Activated naive CD4-positive, alpha-beta T cell (primary cell): ENCODE measurements at places on chromosomes 2 and 18.

GRCh38 chr18:2223849-2224248 is 347.5 kb downstream of the METTL4 start:
- DNase-seq: no peak

- no peak for DNase-seq
These were observed 791.3 kb upstream of the CHAC2 start for GRCh38 chr2:52976143-52976949.

- DNase-seq: no peak
These were observed 81.3 kb downstream of the DGKD start for GRCh38 chr2:233435436-233436190.

DNA sequence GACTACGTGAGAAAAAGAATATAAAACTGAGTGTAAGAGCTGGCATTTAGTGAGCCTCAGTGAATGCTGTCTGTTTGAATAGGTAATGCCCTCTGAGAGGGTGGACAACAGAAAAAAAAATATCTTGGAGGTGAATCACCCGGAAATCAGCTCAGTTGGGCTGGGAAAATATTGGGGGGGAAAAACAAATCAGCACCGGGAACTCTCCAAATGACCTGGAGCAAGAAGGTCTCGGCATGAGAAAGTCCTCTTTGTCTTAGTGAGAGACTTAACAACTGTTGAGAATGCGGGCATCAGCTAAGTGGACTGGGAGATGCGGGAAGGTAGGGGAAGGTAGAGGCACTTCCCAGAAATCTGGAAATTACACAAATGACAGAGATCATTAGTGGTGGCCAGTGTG is 109.4 kb upstream of the POU3F3 start:
- no peak for DNase-seq

- no peak for DNase-seq
These were observed 15.3 kb downstream of the WNT10A start for GRCh38 chr2:218895759-218896500.

GRCh38 chr2:160399880-160400279 is 93.7 kb downstream of the RBMS1 start:
- no peak for DNase-seq

DNA sequence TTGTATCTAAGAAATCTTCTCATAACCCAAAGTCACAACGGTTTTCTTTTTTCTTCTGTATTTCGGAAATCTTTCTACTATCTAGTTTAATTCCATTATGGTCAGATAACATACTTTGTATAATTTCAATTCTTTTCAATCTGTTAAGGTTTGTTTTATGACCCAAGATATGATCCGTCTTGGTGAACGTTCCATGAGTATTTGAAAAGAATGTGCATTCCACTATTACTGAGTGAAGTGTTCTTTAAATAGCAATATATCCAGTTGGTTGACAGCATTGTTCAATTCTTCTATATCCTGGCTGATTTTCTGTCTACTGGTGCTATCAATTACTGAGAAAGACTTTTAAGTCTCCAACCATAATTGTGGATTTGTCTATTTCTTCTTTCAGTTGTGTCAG is 414.5 kb downstream of the TNS1 start:
- DNase-seq: no peak

DNA sequence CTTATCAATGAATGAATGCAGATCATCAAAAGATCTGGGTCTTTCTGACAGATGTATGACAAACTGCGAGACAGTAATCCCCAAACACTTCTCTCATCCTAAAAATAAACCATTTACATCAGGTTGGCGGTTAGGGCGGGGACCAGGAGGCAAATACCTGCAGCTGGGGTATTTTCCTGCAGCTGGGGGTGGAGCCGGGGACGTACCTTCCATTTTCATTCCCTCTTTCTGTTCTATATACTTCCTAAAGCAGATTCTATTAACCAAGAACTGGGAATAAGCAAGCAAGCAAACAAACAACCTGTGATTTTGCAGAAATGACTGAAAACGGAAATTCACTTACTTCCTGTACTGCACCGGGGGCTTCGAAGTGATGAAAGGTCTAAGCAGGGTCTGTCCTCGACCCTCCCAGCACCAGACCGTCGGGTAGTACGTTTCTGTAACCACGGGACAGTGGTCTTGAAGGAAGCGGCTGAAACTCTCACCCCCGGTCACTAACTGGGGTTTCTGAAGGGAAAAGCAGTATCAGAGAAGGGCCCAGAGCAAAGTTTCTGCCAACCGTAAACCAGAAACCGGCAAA is 1.2 kb downstream of the ABHD3 start:
- no peak for DNase-seq

DNA sequence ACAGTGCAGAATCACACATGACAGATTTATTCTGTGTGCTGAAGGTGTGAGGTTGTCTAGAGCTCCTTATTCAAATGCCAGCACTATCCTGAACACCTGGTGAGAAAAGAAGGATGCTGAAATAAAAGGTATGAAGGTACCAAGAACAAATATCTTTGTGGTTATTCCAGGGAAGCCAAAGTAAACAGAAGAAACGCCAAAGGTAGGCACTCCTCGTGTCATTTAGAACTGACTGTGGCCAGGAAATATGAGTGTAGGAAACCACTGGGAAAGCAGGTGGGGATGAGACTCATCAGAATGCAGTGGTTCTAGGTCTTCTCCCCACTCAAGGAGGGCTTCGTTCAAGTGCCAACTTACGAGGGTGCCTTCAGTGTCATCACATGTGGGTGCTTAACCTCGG is 80.8 kb downstream of the KIF5C start:
- no peak for DNase-seq

DNA sequence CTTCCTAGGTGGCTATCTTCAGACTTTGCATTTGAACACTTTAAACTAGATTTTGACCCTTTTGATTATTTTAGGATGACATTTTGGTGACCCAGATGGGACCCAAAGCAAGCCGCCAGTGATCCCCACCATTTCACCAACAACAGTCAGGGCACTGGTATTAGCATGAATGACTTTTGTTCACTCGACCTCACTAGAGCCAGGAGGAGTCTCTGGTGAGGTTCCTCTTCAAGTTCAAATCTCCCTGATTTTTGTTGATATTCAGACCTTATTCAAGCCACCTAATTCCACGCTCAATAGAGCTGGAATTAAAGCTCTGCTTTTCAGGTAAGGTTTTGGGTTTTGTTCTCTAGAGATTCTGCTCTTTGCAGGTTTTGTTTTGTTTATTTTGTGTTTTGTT is 202.3 kb downstream of the MREG start:
- no peak for DNase-seq

DNA sequence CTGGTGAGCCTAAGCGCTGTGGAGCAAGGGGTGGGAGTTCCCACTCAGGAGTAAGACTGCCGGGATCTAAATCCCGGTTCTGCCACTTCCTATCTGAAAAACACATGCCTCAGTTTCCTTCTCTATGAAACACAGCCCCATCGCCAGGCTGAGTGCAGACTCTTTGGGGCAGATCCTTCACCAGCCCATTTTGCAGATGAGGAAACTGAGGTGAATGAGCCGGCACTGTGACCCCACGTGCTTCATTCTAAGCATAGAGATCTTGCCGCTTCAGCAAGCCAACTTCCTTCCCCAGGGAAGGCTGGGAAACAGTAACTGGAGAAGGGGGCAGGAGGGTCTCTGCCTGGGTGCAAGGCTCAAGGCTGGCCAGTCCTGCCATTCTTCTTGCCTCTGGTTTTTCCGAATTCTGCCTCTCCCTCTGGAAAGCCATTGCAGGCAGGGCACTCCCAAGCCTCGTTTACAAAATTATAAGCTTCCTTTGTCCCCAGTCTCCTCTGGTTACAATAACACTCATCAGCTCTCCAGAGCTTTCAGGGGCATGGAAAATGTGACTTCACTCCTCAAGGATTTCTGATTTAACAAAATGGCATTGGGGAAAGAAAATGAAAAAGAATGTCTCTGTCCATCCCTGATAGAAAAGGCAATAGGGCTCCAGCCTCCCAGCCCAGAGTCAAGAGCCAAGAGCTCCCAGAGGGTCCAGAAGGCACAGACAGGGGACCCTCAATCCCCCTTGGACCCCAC is 249.2 kb downstream of the TNS1 start:
- DNase-seq: no peak

DNA sequence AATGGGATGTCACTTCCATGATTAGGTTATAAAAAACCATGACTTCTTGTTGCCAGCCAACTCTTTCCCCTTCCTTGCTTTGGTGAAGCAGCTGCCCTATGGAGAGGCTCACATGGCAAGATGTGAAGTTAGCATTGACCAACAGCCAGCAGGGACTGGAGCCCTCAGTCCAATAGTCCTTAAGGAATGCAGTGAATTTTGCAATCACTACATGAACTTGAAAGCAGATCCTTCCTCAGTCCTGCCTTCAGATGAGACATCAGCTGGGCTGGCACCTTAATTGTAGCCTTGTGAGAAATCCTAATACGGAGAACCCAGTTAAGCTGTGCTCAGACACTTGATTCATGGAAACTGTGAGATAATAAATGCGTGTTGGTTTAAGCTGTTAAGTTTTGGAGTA is 61.8 kb downstream of the ATP8B1 start:
- no peak for DNase-seq

DNA sequence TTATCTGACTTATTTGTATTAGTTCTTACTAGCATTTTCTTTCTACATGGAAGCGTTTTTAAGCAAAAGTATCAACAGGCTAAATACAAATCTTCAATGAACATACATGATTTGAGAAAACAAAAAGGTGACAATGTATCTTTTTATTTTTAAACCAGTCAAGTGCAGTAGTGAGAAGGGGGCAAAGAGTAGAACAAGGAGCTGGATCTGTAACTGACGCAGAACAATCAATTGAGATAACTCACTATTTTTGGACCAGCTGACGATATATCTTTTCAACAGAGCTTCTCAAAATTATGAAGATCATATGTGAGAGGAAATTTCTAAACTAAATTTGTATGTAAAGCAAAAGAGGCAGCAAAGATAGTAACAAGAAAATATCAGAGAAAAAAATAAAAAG is 15.5 kb downstream of the NCKAP1 start:
- no peak for DNase-seq

DNA sequence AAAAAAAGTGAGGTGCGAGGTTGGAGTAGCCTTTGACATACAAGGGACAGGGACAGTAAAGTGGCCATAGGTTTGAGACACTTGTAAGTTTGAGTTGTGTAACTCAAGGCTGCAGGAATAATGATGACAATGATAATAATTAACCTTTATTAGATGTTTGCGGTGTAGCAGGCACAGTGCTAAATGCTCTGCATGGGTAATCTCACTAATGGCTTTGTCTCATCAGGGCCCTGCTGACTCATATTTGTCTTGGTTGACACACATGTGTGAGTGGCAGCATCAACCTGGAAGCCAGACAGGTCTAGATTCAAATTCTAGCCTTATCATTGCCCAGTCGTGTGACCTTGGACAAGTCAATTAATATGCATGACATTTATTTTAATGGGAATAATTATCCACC is 126.2 kb downstream of the FSHR start:
- DNase-seq: no peak

- no peak for DNase-seq
These were observed 303.9 kb upstream of the HDAC4 start for GRCh38 chr2:239704737-239705136.

GRCh38 chr18:73696698-73697097 is 450.9 kb downstream of the FBXO15 start:
- no peak for DNase-seq

DNA sequence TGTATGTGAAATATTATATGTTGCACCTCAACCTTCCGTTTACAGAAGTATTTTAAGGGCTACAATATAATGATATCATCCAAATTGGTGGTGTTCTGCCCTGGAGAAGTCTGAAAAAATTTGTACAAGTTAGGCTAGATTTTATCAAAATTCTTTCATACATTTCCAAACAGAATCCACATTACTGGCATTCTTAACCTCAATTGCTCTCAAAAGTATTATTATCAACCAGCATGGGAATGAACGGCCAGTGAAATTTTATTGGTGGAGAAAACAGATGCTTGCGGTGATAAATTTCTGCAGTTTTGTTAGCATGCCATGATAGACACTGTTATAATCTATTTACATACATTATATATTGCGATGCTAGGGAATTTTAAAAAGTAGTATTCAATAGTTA is 88.3 kb upstream of the TFPI start:
- no peak for DNase-seq

DNA sequence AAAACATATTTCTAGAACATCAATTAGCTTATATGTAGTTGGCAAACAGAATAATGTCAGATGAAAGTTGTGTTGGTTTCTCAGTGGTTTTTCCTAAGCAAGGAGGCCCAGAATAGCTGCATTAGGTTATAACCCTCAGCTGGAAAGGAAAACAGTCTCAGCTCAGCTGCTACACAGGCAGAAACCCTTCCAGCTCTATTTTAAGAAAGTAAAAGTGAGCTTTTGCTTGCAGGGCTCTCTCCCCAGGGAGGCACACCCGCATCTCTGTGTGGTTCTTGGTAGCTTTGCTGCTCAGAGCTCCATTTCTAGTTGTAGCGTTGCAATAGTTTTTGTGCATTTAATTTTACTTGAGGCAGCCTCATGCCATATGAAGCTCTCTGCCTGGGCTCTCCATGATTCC is 54.6 kb downstream of the PIKFYVE start:
- no peak for DNase-seq

DNA sequence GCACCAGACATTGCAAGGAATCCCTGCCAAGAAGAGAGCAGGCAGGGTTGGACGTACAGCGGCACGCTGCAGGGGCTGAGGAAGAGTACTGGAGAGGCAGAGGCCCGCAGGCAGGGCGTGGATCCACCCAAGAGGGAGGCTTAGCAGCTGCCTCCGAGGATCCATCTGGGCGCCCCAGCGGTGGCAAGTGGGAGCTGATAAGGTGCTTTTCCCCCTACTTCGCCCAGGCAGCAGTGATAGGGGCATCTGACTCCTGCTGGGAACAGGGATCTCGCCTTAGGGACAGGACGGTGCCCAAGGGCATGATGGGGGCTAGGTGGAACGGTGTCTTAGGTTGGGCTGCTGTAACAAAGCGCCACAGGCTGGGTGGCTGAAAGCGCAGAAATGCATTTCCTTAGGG is 67.4 kb upstream of the HS6ST1 start:
- no peak for DNase-seq

GRCh38 chr2:9472511-9472910 is 1.8 kb upstream of the IAH1 start:
- DNase-seq: no peak

DNA sequence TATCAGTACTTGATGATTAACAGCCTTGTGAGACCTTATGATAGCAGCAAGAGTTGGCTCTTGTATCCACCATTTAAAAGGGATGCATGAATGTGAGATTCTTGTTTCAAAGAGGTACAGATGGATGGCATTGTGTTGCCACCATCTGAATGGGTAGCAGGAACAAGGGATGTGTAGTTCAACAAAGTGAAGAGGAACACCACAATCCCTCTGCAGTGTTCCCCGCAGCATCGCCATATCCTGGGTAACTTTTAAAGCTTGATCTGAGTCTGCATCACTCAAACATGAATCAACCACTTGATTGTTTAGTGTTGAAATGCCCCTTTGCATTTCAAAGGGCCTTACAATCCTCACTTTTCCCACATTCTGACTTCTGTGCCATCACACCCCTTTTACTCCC is 106.7 kb downstream of the SS18 start:
- DNase-seq: no peak

- no peak for DNase-seq
These were observed 18.0 kb upstream of the YWHAQ start for GRCh38 chr2:9648821-9649220.

DNA sequence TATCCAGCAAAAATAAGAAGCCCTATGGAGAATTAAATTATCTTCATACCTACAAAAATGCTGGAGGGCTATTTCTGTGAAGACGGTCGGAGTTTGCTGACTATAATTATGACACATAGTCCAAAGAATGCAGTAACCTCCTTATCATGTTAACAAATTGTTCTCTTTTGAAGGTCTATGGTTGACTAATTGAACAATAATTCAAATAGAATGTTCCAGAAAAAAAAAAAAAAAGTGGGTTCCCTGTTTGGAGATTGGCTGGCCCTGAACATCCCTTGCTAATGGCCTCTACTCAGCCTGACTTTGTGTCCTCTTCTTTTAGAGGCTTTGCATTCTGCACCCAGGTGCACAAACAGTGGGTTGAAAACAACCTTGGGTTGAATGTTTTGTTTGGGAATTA is 82.8 kb upstream of the CCBE1 start:
- no peak for DNase-seq
